ENCODE measurements at places on chromosomes 2 and 18.

DNA sequence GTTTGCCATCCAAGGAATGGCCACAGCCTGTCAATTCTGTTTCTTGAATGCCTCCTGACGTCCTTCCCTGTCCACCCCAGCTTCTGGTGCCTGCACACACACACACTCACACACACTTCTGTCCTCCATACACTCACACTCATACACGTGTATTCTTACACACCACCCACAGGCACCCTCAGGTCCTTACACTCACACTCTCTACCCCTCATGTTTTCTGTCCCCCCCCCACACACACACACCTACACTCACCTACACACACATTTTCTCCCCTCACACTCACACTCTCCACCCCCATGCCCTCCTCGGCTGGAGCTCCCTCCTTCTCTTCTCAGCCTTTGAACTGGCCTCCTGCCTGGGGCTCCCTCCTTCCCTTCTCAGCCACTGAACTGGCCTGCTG lies 148.0 kb upstream of the SALL3 start:
- DNase-seq = no peak

DNA sequence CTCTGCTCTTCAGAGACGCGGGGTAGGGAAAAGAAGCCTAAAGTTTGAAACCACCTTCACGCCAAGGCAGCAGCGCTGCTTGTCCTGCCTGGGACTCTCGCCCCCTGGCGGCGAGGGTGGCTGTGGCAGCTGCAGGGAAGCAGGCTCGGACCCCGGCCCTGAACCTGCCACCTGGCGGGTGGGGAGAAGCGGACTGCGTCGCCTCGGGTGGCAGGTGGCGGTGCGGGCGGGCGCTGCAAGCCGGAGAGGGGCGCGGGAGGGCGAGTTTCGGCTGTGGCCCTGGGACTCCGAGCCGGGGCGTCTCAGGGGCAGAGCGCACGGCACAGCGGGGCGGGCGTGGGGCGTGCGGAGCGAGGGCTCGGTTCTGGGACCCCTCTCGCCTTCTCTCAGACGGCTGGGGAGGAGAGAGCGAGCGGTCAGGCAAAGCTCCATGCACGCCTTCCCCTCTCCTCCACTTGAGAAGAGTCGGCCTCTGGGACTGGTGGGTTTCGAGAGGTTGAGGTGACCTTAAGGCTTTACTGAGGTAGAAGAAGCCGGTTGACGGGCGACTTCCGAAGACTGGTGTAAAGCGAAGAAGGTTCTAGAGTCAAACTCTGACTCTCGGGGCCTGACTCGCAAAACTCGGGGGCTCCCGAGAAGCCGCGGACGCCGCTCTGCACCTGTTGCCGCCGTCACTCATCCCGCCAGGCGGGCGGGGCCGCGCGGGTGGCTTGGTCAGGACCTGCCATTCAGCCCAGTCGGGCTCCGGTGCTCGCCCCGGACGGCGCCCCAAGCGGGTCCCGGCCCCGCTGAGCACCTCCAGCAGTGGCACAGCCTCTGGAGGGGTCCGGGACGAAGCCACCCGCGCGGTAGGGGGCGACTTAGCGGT lies 1.1 kb upstream of the BOLL start:
- DNase-seq = no peak

GRCh38 chr2:25372405-25373268 lies 30.9 kb upstream of the DNMT3A start:
- DNase-seq = no peak

DNA sequence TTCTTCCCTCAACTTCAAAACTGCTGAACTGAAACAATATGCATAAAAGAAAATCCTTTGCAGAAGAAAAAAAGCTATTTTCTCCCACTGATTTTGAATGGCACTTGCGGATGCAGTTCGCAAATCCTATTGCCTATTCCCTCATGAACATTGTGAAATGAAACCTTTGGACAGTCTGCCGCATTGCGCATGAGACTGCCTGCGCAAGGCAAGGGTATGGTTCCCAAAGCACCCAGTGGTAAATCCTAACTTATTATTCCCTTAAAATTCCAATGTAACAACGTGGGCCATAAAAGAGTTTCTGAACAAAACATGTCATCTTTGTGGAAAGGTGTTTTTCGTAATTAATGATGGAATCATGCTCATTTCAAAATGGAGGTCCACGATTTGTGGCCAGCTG lies 8.4 kb downstream of the HOXD8 start:
- DNase-seq = no peak

DNA sequence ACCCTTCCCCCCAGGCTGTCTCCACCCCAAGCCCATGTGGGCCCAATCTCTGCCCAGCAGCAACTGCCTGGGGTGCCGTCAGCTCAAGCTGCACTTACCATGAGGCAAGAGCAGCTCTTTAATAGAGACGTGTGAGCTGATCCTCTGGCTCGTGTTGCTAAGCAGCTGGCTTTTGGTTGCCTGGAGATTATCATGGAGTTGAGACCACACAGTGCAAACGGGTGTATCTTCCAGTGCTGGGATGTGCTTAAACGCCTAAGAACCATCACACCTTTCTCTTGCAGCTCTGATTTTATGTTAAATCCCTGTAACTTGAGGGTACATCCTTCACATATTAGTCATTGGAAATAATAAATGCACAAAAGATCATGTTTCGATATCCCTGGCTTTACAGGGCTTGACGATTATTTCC lies 271.1 kb downstream of the PRKCE start:
- no peak for DNase-seq

GRCh38 chr18:57630754-57631595 lies 9.3 kb upstream of the NARS1 start:
- no peak for DNase-seq

DNA sequence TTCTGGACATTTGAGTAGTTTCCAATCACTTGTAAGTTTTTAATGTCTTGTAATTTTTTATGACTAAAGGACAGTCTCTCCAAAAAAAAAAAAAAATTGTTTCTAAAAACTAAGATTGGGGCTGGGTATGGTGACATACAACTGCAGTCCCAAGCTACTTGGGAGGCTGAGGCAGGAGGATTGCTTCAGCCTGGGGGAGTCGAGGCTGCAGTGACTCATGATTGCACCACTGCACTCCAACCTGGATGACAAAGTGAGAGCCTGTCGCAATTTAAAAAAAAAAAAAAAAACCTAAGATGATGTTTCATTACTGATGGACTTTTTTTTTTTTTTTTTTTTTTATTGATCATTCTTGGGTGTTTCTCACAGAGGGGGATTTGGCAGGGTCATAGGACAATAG lies 34.4 kb upstream of the PKDCC start:
- DNase-seq = no peak

DNA sequence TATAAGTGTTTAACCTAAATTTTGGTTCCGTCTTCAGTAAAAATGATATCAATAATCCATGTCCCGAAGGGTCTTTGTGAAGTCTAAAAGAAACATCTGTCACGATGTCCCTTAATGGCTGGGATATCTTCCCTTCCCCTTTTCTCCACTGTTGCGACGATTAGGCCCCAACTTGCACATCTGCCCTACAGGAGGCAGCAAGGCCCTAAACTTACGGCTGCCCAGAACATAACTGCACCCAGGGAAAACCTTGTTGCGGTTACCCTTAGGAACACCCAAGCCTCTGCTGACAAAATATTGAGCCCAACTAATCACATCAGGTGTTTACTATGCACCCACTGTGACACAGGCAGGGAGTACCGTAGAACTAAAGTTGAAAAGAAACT lies 1.3 kb upstream of the SMAD2 start:
- DNase-seq = no peak

DNA sequence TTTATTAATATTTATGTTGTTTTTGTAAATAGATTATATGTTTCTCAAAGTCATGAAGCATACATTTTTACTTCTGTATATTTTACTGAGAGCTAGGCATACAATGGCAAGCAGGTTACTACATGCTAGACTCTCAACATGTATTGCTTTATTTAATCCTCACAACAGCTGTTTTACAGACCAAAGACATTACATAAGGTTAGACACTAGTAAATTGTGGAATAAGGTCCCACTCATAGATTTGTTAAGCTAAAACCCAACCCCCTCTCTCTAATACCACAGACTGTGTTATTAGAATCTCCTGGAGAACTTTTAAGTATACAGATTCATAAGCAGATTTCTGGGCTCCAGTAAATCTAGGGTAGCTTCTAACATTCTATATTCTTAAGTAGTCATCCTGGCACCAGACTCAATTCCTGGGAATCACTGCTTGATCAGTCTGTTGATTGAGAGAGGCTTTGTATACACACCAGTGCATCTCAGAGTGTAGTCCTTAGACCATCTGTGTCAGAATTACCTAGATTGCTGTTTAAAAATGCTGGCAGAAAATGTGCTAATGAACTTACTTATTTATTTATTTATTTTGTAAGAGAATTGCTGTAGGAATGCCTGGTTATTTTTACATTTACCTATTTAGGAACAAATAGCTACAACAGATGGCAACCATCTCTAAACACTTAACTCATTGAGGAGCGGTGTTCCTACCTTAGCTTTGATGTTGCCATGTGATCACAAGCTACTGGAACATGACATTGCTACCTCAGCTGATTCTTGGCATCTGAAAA lies 153.5 kb upstream of the CAVIN2 start:
- no peak for DNase-seq

- DNase-seq = no peak
These were observed 62.1 kb upstream of the NPAS2 start for GRCh38 chr2:100757621-100758394.

DNA sequence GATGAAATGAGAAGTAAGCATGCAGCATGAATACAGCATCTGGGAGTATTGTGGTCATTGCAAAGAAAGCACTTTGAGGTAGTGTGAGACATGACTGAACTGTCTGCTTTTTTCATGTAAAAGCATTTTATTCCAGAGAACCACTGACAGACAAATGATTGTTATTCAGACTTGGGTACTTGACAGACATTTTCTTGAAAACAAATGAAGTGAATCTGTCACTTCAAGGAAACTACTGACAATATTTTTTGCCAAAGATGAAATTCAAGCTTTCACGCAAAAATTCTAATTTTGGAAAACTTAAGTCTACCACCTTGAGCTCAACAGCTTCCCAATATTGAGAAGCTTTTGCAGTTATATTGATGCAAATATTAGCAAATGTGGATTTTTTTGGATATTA lies 255.7 kb downstream of the ARL6IP6 start:
- DNase-seq = no peak

- no peak for DNase-seq
These were observed 6.7 kb upstream of the UGT1A5 start for GRCh38 chr2:233705911-233706506.

DNA sequence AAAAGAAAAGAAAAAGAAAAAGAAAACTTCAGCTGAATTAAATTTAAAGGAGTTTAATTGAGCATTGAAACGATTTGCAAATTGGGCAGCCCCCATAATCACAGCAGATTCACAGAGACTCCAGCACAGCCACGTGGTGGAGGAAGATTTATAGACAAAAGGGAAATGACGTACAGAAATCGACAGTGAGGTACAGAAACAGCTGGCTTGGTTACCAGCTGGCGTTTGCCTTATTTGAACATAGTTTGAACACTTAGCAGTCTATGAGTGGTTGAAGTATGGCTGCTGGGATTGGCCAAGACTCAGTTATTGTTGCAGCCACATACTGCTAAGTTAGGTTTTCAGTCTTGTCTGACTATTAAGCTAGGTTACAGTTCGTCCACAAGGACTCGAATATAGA lies 312.2 kb upstream of the SLC14A2 start:
- no peak for DNase-seq

- DNase-seq = no peak
These were observed 45.4 kb upstream of the EHBP1 start for GRCh38 chr2:62660087-62660486.

DNA sequence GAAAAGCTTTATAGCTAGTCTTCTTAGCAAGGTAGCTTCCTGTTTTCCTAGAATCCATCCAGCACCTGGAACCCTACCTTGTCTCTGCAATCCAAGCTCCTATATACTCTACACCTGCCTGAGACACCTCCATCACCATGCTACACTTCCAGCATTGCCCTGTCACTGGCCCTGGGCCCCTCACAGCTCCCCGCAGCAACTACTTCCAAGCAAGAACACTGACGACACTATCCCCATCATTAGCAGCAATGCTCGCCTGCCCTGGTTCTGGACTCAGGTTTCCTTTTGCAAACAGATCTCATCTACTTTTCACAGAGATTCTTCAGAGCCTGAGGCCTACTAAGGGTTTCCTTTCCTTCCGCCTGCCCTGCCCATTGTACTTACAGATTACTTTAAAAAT lies 121.1 kb downstream of the DTNB start:
- DNase-seq = no peak

DNA sequence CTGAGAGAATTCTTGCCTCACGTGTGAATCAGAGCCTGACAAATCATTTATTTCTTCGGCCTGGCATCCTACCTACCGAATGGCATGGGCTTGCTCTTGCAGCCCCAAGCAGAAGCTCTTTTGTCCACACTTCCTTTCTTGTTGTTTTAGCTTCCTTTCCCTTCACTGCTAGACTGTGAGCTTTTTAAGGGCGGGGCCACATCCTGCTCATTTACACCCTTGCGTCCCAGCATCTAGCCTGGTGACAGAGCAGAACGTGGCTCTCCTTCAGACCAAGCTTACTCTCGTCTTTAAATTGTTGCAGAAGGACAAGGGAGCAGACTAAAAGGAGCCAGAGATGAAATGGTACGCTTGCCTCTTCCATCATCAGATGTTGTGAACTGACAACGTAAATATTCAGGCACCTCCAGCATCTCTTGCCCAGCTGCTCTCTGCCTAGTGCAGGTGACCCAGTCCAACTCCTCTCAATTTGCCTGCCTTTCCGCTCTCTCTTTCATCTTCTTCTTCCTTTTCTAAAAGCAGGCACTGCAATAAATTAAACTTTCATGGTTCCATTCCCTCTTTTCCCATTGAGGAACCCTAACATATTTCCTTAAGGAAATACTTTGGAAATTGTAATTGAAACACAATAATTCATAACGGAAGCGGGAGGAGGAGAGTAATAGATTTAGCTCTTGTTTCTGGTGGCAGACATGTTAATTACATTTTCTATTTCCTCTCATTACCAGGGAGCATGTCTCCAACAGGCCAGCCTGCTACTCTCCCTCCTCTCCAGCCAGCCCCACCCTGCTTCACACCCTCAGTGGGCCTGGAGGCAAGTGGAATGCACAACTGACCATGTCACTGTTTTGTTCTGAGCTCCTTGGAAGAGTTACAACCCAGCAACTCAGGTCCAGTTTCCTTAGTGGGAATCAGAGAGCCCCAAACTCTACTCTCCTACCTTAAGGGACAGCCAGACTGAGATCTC lies 228.1 kb upstream of the TRIB2 start:
- DNase-seq = no peak

DNA sequence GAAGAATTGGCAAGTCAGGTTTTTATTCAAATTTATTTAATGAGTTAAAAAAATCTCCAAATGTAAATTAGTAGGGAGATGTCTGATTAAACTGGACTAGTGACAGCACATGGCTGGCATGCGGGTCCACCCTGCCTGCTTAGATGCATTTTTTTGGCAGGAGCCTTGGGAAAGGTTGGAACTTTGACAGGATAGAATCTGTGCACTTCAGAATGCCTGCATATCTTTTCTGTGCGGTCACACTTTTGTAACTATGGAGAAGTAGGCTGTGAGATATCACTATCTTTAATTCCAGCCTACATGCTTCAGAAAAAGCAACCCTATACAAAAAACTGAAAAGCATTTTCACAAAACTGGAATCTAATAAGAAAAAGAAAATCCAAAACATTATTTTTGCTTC lies 317.8 kb downstream of the MBD2 start:
- DNase-seq = no peak

GRCh38 chr2:51299370-51299769 lies 267.4 kb upstream of the NRXN1 start:
- DNase-seq = no peak

- no peak for DNase-seq
These were observed 79.6 kb downstream of the KLF7 start for GRCh38 chr2:207086136-207086535.

- DNase-seq = no peak
These were observed 21.6 kb upstream of the SLC35G4 start for GRCh38 chr18:11587846-11588245.

Measured in stimulated activated CD8-positive, alpha-beta memory T cell treated with anti-CD3 and anti-CD28 coated beads, Interleukin-12 subunit alpha, Interleukin-12 subunit beta, amount 100 ng/mL, for 1 hour (primary cell).